ENCODE measurements at places on chromosomes 5 and 9. TPM values are rescaled to one million over a fixed set of nuclear protein-coding genes. Genes with fewer than 3 reads are reported as not detected.

PCDHA5 gene
- not detected for total RNA-seq

GRCh38 chr5:65924366-65925043, 1.9 kb upstream of the ERBIN start:
- DNase-seq = no peak

- DNase-seq = no peak
Observed at GRCh38 chr5:55143624-55144023, 16.3 kb upstream of the GPX8 start.

DNA sequence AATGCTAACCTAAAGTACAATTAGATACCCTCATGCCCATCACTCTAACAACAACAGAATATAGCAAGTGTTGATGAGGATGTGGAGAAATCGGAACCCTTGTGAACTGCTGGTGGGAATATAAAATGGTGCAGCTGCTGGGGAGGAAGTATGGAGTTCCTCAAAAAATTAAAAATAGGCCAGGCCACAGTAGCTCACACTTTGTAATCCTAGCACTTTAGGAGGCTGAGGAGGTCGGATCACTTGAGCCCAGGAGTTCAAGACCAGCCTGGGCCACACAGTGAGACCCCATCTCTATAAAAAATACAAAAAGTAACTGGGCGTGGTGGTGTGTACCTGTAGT, 18.0 kb upstream of the MRNIP start:
- no peak for DNase-seq

- no peak for DNase-seq
Observed at GRCh38 chr9:75053869-75054268, 25.8 kb upstream of the CARNMT1 start.

DNA sequence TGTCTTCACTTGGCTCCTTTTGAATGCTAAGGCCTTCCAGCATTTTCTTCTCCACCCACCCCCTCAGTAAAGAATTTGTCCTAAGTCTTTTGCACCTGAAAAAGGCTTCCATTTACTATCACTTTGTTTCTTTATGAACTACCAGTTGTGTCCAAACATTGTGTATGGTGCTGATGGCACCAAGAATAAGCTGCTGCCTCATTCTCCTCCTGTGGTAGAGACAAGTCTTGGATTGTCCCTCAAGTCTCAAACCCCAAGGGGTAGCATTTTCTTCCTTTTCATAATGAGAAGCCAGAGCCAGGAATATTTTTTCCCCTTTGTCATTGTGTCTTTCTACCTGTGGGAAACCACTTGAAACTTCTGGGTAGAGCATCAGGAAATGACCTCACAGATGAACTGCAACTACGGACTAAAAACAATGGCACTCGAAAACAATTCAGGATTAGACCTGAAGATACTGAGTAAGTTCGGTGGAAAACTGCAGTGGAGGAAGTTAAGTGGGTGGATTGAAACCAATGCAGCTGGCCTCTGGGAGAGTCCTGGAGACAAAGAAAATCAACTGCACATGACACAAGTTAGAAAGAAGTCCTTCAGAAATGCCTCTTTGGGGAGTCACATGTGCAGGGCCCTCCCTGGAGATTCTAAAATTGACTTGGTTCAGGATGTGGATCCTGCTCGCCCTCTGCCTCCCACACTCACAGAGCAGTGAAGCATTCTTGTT, 80.5 kb downstream of the SH3RF2 start:
- DNase-seq = no peak

GRCh38 chr5:144131261-144131660, 39.2 kb downstream of the YIPF5 start:
- no peak for DNase-seq

TLX3 gene
- total RNA-seq = not detected

- DNase-seq = no peak
Observed at GRCh38 chr9:128995791-128996190, 32.3 kb downstream of the SH3GLB2 start.

HTR4 gene
- not detected for total RNA-seq

HMCN2 gene
- total RNA-seq = not detected

DNA sequence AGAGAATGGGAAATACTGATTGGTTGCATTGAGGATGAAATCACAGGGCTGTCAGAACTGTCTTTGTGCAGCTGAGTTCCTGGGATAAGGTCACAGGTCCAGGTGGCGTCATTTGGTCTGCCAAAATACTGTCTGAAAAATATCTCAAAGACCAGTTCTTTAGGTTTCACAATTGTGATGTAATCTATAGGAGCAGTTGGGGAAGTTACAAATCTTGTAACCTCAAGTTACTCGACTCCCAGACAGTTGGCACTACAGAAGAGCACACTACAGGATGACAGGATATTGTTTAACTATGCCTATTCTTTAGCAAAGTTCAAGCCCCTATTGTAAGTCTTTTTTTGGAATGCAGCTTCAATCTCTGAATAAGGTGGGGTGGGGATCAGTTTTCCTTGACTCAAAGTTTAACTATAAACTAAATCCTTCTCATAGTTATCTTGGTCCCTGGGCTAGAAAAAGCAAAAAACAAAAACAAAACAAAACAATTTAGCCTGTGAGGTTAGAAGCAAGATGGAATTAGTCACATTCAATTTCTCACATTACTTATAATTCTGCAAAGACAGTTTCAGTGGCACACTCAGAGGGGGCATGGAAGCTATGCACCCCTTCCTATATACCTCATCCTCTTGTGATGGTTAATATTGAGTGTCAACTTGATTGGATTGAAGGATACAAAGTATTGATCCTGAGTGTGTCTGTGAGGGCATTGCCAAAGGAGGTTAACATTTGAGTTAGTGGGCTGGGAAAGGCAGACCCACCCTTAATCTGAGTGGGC, 276.0 kb downstream of the AUH start:
- no peak for DNase-seq

TNFSF8 gene
- total RNA-seq = 26.4 TPM

DNA sequence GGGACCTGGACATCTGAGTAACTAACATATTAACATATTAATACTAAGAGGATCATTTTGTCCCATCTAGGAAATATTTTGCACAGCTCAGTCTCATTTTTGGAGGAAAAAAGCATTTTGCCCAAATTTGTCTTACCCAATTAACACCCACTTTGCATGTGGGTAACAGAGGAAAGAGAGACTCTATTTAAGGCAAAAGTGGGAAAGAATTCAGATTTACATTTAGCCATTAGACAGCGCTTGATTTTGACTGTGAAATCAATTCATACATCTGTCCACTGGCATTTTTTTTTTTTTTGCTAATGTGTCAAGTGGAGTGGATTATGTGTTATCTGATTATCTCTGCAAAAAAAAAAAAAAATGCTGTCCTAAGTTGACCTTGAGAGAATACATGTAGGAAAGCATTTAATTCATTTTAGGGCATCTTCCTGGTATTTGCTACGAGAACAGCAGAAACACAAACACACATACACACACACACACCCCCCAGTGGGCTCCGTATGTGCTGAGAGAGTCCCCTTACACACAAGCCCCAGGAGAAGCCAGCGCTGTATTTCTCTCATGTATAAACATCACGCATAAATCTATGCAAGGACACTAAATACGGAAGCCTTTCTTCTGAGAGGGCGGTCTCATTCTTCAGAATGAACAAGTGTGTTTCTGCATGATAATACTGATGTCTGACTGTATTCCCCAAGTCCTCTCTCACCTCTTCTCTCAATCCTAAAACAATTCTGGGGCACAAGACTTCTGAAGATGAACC, 202.0 kb upstream of the KLF9 start:
- no peak for DNase-seq

DNA sequence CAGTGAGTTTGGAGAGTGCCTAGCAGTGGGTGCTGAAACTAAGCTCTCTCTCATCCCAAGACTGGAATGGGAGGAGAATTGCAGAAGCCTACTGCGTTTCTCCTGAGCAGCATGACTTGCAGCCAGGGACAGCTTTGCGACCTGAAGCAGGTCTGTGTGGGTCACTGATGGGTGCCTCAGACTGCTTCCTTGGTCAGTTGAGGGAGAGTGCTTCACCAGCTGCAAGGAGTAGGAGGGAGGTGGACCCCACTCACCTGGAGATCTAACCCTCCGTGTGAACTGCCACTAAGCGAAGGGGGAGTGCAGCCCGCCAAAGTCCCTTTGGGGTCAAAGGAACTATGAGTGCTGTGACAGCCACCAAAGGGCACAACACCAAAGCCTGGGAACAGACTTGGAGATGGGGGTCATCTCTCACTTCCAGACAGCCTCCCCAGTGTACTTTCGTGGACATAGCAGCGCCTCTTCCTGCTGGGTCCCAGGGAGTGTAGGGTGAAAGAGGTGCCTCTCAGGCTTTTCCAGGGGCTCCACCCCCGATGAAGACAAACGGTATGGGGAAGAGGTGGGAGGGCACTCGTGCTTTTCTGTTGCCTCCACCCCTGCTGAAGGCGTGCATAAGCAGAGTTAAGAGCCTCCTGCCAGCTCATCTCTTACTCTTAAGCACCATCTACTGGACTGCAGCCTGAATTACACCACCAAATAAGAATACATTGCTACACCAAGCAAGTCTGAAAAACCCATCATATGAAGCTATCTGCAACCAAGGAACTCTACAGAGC, 34.3 kb upstream of the MACIR start:
- DNase-seq = peak; percentile 44

GRCh38 chr9:125749951-125750626, 2.9 kb downstream of the PBX3 start:
- DNase-seq = no peak

GSN gene
- total RNA-seq = 1.2 TPM

DNA sequence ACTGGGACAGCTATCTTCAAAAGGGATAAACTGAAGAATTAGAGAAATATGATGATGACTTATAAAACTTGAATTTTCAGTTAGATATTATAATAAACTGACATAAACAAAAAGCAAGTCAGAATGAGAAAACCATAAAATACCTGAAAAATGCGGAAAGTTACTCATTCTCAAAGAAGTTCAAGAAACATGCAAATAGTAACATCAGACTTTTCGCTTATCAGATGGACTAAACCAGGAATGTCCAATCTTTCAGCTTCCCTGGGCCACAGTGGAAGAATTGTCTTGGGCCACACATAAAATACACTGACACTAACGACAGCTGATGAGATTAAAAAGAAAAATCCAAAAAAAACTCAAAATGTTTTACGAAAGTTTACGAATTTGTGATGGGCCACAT, 53.9 kb downstream of the DROSHA start:
- DNase-seq = no peak

DNA sequence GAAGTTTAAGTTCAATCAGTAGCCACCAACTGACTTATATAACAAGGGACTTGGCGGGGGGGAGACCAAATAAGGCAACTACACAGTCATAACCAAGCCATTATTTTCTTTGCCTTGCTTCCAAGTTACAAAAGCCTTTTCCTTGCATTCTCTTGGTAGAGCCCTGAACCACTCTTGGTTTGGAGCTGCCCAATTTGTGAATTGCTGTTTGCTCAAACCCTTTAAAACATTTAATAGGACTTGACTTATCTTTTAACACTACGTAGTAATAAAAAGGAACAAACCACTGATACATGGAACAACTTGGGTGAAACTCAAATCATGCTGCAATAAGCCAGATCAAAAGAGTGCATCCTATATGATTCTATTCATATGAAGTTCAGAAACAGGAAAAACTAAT, 31.7 kb upstream of the MSH3 start:
- DNase-seq = no peak

- DNase-seq = no peak
Observed at GRCh38 chr5:174799121-174799520, 74.7 kb downstream of the MSX2 start.

DNA sequence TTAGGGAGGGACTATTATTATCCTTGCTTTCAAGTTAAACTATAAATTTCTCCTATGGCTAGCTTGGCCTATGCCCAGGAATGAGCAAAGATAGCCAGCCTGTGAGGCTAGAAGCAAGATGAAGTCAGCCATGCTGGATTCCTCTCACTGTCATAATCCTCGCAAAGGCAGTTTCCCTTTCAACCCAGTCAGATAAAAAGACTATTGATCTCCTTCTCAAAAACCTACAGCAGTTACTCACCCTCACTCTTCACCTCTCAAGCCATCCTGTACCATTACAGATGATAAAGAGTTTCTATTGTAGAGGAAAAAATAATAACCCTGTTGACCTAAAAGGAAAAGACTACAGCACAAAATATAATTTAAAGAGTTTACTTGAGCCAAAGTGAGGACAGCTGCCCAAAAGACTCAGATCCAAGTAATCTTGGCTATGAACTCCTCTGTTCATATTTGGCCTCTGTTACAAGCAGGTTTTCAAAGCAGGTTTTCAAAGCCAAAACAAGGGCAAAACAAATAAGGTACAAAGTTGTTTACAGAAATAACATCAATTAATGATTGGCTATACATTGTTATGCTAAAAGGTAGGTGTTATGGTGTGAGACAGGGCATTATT, 41.7 kb downstream of the KCNV2 start:
- no peak for DNase-seq

- no peak for DNase-seq
Observed at GRCh38 chr5:140243706-140244250, 59.1 kb downstream of the PFDN1 start.

DNA sequence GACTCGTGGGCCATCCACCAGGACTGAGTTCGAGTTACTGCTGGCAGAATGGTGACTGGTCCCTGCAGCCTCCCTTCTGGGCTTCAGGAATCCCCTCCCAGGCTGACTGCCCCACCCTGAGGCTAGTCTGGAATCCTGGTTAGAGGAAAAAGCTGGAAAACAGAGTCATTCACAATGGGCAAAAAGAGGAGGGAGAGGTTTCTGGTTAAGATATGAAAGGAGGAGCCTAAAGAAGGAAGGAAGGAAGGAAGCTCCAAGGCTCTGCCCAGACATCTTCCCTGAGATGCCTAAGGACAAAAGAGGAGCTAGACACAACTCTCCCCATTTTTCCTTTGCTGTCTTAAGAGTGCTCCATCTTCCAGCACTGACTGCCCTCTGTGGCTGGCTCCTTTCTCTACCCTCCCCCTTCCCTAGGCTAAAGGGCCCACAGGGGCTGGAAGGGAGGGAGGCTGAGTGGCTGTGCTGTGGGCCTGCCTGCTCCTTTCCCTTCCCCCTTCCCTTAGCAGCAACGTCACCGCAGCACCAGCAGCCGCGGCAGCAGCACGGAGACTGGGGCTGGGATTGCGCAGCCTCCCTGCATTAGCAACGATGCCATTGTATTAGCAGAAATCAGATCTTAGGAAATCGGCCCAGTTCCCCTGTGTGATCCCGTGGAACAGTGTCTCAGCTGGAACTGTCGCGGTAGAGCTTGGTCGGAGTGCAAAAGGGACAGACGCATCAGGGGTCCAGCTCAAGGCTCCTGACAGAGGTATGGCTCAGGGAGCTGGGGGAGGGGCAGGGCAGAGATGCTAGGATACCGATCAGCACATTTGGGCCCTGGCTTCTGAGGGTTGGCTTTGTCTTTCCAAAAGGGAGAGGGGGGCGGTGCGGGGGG, 48.7 kb downstream of the RUSC2 start:
- DNase-seq = no peak

DNA sequence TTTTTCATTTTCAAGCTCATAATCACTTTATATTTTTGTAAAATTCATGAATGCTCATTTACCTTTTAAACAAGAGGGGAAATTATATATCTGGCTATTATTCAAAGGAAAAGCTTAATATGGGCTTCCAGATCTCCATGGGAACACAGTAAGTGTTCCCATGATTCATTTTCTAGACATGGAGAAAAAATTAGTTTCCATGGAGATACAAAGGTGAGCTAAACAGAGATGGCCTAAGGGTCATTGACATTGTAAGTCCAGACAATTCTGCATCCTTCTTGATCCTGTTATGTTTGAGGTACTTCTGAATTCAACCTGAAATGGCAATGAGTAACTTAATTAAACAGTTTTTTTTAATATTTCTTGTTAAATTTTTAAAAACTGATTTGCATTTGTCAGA, 341.4 kb upstream of the PRR16 start:
- no peak for DNase-seq

- no peak for DNase-seq
Observed at GRCh38 chr9:7935681-7936080, 136.1 kb upstream of the DMAC1 start.

PCDHB4 gene
- not detected for total RNA-seq
